ENCODE measurements at places on chromosomes 7 and 10. TPM values are rescaled to one million over a fixed set of nuclear protein-coding genes. Genes with fewer than 3 reads are reported as not detected.

DNA sequence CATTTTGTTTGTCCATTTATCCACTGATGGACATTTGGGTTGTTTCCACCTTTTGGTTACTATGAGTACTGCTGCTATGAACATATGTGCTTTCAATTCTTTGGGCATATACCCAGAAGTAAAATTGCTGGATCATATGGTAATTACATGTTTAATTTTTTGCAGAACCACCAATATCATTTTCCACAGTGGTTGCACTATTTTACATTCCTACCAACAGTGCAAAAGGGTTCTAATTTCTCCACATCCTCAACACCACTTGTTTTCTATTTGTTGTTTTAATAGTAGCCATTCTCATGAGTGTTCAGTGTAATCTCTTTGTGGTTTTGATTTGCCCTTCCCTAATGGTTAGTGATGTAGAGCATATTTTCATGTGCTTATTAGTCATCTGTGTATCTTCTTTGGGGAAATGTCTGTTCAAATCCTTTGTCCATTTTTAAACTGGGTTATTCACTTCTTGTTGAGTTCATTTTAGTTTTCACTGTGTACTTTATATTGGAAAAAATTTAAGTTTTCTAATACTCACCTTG, 101.9 kb downstream of the HIBADH start:
- no peak for DNase-seq

Gene TDRD1
- polyA plus RNA-seq, result 0.40 TPM

GRCh38 chr10:87705339-87705738, 45.7 kb downstream of the PAPSS2 start:
- DNase-seq, result no peak

DNA sequence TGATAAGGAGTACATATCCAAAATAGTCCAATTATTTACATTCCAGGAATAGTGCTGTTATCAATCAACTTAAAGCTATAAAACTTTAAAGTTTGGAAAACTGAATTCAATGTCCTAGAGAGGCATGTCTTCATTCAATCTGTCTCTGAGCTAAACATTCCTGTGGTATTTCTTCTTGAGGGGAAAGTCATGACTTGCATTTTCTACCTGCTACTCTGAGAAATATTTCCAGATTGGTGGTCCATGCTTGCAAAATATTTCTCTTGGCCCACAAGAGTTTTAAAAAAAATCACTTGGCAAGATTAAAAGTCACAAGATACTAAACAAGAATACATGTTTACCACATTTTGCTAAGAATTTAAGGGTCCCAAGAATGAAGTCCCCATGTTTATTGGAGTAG, 63.6 kb upstream of the HGF start:
- no peak for DNase-seq

Gene SFMBT2
- 5.4 TPM for polyA plus RNA-seq

- DNase-seq, result no peak
These were observed 229.3 kb upstream of the PRSS58 start for GRCh38 chr7:142487124-142487523.

GRCh38 chr7:99829524-99830160, 1.8 kb downstream of the CYP3A43 start:
- DNase-seq, result no peak

- no peak for DNase-seq
These were observed 86.7 kb downstream of the GFRA1 start for GRCh38 chr10:116186273-116186672.
